Endodermal cell (in vitro differentiated cells): ENCODE measurements at places on chromosomes 12 and 14. TPM values are rescaled to one million over a fixed set of nuclear protein-coding genes. Genes with fewer than 3 reads are reported as not detected.
A peak's percentile ranks its signal among the peaks of the same experiment; 100 is the strongest.

- H3K4me3 ChIP-seq: no peak overlapping the region
- DNase-seq: no peak
- peaks cover under 1% of the 10 kb centered on the region for H3K36me3 ChIP-seq
- H3K4me1 ChIP-seq: no peaks in the 10 kb centered on the region
These were observed 99.2 kb downstream of the PHETA1 start for GRCh38 chr12:111269718-111270117.

- H3K36me3 ChIP-seq: no peaks in the 10 kb centered on the region
- H3K4me1 ChIP-seq: no peaks in the 10 kb centered on the region
- H3K27ac ChIP-seq: no peak overlapping the region
- H3K4me3 ChIP-seq: no peak overlapping the region
- no peak for DNase-seq
These were observed 22.0 kb downstream of the TSPAN9 start for GRCh38 chr12:3099146-3099545.

DNA sequence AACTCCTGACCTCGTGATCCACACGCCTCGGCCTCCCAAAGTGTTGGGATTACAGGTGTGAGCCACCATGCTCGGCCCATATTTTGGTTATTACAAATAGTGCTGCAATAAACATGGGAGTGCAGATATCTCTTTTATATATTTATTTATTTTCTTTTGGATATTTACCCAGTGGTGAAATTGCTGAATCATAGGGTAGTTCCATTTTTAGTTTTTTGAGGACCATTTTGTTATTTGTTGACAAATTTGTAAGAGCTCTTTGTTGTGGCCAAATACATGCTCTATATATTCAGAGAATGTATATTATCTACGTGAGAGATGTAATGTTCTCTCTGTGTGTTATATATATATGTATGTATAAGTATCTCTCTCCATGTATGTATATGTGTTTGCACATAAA, 15.9 kb downstream of the AMN1 start:
- no peak for DNase-seq
- H3K27me3 ChIP-seq: no peaks in the 10 kb centered on the region
- no peak overlapping the region for H3K4me3 ChIP-seq
- H3K36me3 ChIP-seq: no peaks in the 10 kb centered on the region
- H3K27ac ChIP-seq: no peak overlapping the region

GRCh38 chr12:72989458-72989947, 717.3 kb downstream of the TRHDE start:
- no peaks in the 10 kb centered on the region for H3K27me3 ChIP-seq
- no peaks in the 10 kb centered on the region for H3K4me1 ChIP-seq
- no peak for DNase-seq
- H3K27ac ChIP-seq: no peak overlapping the region
- H3K36me3 ChIP-seq: no peaks in the 10 kb centered on the region

DNA sequence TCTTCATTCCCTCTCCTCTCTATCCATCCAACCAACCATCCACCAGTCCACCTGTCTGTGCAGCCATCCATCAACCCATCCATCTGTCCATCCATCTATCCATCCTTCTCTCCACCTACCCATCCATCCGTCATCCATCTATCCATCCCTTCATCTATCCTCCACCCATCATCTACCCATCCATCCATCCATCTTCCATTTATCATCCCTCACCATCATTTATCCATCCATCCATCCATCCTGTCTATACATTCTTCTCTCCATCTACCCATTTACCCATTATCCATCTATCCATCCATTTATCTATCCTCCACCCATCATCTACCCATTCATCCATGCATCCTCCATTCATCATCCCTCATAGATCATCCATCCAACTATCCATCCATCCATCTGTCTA, 24.4 kb downstream of the AACS start:
- no peak overlapping the region for H3K27ac ChIP-seq
- DNase-seq: no peak
- H3K27me3 ChIP-seq: no peaks in the 10 kb centered on the region
- H3K4me3 ChIP-seq: no peak overlapping the region

DNA sequence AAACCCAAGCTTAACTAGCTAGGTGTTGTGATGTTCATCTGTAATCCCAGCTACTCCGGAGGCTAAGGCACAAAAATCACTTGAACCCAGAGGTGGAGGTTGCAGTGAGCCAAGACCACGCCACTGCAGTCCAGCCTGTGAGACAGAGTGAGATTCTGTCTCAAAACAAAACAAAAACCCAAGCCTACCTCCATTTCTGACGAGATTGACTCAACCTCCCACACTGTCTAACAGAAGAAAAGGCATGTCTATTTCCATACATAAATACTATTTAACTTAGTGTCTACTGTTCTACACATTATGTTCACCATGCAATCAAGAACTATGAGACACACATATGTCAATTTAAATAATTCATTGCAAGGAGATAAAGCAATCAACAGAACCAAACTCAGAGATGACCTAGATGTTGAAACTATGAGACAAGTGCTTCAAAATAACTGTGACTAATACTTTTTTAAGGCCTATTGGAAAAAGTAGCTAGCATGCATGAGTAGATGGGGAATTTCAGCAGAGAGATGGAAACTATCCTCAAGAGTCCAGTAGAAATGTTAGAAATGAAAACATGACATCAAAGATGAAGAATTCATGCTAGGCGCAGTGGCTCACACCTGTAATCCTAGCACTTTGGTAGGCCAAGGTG, 75.9 kb upstream of the DHRS4 start:
- no peaks in the 10 kb centered on the region for H3K36me3 ChIP-seq
- H3K4me3 ChIP-seq: no peak overlapping the region
- no peaks in the 10 kb centered on the region for H3K4me1 ChIP-seq
- no peaks in the 10 kb centered on the region for H3K27me3 ChIP-seq
- no peak overlapping the region for H3K27ac ChIP-seq

GRCh38 chr12:116123451-116124258, 153.8 kb downstream of the MED13L start:
- no peak overlapping the region for H3K4me3 ChIP-seq
- peak; percentile 60 for DNase-seq
- H3K27ac ChIP-seq: peak overlapping the region; percentile 67
- no peaks in the 10 kb centered on the region for H3K36me3 ChIP-seq
- no peaks in the 10 kb centered on the region for H3K27me3 ChIP-seq
- H3K4me1 ChIP-seq: peaks cover 13% of the 10 kb centered on the region

DNA sequence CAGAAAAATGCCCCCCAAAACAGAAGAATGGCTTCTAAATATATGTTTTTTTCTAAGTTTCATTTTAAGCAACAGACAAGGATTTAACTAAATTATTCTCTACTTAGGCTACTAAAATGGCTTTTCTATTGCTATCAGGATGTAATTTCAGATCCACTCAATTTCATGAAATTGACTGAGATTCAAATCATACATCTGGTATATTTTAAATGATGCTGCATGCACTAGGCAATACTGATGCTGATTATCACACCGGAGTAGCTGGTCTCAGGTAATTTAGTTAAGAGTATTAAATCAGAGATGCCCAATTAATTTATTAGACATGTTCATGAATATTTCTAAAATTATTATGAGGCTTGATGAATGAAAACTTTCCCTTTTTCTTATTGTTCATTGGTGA, 151.7 kb downstream of the APAF1 start:
- H3K4me1 ChIP-seq: no peaks in the 10 kb centered on the region
- no peak overlapping the region for H3K27ac ChIP-seq
- no peak for DNase-seq
- H3K4me3 ChIP-seq: no peak overlapping the region

- H3K4me1 ChIP-seq: no peaks in the 10 kb centered on the region
- H3K36me3 ChIP-seq: peaks cover 36% of the 10 kb centered on the region
- no peak for DNase-seq
- no peaks in the 10 kb centered on the region for H3K27me3 ChIP-seq
These were observed 100.7 kb downstream of the PPP2R5C start for GRCh38 chr14:101862177-101862576.

Gene ACSM4
- 11.4 to 24.2 TPM (median 13.9 TPM) in 3 replicates for total RNA-seq

Gene AQP5
- total RNA-seq: 0.62 and 0.90 TPM in 2 replicates

Gene HCAR3
- not detected in 3 replicates for total RNA-seq
